ENCODE measurements at places on chromosomes 1 and 21. TPM values are rescaled to one million over a fixed set of nuclear protein-coding genes. Genes with fewer than 3 reads are reported as not detected.

DNA sequence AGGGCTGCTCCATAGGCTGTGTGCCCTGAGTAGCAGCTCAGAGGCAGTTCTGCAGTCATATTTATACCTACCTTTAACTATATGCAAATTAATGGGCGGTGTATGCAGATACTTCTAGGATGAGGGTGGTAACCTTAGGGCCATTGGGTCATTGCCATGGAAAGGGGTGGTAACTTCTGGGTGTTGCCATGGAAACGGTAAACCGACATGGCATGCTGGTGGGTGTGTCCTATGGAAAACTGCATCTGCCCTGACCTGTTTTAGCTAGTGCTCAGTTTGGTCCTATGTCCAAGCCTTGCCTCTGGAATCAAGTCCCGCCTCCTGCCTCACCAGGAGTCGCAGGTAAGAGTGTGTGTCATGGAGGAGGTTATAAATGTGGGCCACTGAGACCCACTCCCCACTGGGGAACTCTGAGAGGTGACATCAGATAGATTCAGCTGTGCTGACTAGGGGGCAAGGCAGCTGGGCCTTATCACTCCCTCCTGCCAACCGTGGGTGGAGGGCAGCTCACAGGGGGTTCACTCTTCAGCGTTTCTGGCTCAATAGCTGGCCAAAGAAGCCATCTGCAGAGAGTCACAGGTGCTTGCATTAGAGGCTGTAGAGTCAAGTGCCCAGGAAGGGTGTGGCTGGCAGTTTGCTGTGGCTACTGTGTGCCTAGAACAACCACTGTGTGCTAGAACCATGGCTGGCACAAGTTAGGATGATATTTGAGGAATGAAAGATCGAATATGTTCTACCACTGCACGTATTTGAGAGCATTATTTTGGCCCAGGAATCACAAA is 19.0 kb downstream of the BACE2 start:
- H3K4me1 ChIP-seq: no peaks in the 10 kb centered on the region
- no peak overlapping the region for H3K4me3 ChIP-seq
- H3K27me3 ChIP-seq: no peaks in the 10 kb centered on the region
- DNase-seq: no peak
- H3K36me3 ChIP-seq: no peaks in the 10 kb centered on the region

- H3K4me3 ChIP-seq: no peak overlapping the region
- H3K36me3 ChIP-seq: no peaks in the 10 kb centered on the region
- peaks cover 17% of the 10 kb centered on the region for H3K4me1 ChIP-seq
- peak; percentile 15 for DNase-seq
- peaks cover 7% of the 10 kb centered on the region for H3K27me3 ChIP-seq
Observed at GRCh38 chr1:243926803-243927245, 76.8 kb upstream of the AKT3 start.

DNA sequence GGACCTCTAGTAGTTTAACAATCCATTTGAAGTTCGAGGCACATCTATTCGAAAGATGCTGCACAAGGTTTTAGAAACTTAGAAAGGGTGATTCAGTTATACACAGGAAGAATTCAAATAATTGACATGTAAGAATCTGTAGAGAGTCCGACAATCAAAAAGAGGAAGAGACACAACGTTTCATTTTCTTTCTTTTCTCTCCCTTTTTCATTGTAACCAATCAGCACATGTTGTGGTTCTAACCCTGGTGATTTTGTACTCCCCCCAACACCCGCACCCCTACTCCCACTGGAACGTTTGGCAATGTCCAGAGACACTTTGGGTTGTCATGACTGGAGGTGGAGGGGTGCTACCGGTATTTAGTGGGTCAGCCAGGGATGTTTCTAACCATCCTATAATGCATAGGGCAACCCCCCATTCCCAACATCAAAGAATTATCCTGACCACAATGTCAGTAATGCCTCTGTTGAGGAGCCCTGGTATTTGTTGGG is 4.9 kb downstream of the TGFB2 start:
- H3K4me1 ChIP-seq: peaks cover 14% of the 10 kb centered on the region
- no peak overlapping the region for H3K4me3 ChIP-seq
- no peak overlapping the region for H3K27ac ChIP-seq
- DNase-seq: no peak

- no peaks in the 10 kb centered on the region for H3K27me3 ChIP-seq
- H3K36me3 ChIP-seq: no peaks in the 10 kb centered on the region
- H3K4me3 ChIP-seq: no peak within 1 kb of the TSS
- no peak for DNase-seq
- H3K27ac ChIP-seq: no peak within 1 kb of the TSS
- peaks cover 62% of the 10 kb centered on the region for H3K4me1 ChIP-seq
Observed at GRCh38 chr1:173050865-173051264, at the start of gene TNFSF18. TNFSF18 (minus strand) TSS chr1:173050941; CDS start chr1:173050896, 45 bp downstream.

DNA sequence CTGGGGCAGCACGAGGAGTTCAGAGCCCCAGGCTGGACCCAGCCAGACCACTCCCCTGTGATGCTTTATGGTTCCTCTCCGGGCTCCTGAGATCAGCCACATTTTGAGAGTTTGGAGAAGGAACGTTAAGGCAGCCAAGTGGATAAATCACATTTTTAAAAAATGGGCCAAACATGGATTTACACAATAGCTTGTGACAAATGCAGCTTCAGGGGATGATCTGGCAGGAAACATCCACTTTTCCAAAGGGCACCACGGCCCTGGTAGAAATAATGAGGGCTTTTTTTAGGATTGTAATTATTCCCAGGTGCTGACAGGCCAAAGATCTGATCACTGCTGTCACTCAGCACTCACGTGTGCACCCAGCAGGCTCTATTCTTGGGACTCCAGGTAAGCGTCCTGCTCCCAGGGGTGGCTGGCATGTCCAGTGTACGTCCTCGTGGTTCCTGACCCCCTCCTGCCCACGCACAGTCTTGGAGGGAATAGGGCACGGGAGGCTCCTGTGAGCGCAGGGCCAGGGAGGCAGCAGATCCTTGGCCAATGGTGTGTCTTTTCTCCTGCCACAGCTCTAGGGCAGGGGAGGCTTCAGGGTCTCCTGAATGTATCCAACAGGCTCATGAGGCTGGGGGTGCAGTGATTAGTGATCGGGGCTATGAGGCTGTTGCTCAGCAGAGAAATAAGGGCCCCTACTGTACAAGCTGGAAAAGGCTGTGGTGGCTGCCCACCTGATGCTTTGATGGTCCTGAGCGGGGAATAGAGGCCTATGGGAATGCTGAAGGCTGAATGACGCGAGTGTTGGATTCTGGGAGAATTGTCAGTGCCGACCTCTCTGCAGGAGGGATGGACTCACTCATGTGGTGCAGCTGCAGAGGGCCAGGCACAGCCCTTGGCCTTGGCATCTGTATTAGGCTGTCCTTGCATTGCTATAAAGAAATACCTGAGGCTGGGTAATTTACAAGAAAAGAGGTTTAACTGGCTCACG is 415.7 kb downstream of the PTPRU start:
- H3K4me1 ChIP-seq: 0 out of 2 replicates have a peak, but pooled peaks cover 3% of the 10 kb centered on the region
- no peak overlapping the region for H3K4me3 ChIP-seq
- no peak for DNase-seq
- no peak overlapping the region for H3K27ac ChIP-seq
- H3K36me3 ChIP-seq: no peaks in the 10 kb centered on the region

- no peak for DNase-seq
- H3K4me1 ChIP-seq: no peaks in the 10 kb centered on the region
- peaks cover 81% of the 10 kb centered on the region for H3K36me3 ChIP-seq
- no peak overlapping the region for H3K4me3 ChIP-seq
- H3K27me3 ChIP-seq: no peaks in the 10 kb centered on the region
- no peak overlapping the region for H3K27ac ChIP-seq
Observed at GRCh38 chr1:41010345-41010744, 11.2 kb downstream of the SLFNL1 start.

GRCh38 chr1:227351443-227351842 is 33.2 kb upstream of the CDC42BPA start:
- H3K27me3 ChIP-seq: no peaks in the 10 kb centered on the region
- peaks cover 14% of the 10 kb centered on the region for H3K4me1 ChIP-seq
- no peak overlapping the region for H3K27ac ChIP-seq
- DNase-seq: no peak

The TMEM61 gene
- 4.4 TPM for total RNA-seq

Measured in HCT116 (cell line).